ENCODE measurements at places on chromosomes 7 and 10.

DNA sequence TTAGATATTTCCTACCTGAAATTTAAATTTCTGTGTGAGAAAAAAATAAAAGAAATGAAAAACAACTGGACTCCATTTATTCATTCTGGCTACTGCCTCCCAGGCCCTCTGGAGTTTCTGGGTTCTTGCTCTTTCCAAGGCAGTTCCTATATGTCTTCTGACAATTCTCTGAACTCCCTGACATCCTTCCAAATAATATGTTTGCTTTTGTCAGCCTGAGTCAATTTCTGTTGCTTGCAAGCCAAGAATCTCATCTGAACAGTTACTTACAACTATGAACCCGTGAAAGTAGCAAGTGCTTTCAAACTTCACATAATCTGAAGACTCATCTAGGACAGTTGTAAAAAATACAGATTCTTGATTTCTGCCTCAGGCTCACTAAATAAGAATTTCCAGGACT, 216.7 kb upstream of the NPVF start:
- DNase-seq = no peak

- DNase-seq = no peak
Measured at GRCh38 chr10:97136756-97137155, 49.0 kb downstream of the SLIT1 start.

GRCh38 chr10:125102246-125102645, 58.1 kb downstream of the CTBP2 start:
- no peak for DNase-seq

- DNase-seq = no peak
Measured at GRCh38 chr10:96614515-96614914, 27.7 kb upstream of the TM9SF3 start.

DNA sequence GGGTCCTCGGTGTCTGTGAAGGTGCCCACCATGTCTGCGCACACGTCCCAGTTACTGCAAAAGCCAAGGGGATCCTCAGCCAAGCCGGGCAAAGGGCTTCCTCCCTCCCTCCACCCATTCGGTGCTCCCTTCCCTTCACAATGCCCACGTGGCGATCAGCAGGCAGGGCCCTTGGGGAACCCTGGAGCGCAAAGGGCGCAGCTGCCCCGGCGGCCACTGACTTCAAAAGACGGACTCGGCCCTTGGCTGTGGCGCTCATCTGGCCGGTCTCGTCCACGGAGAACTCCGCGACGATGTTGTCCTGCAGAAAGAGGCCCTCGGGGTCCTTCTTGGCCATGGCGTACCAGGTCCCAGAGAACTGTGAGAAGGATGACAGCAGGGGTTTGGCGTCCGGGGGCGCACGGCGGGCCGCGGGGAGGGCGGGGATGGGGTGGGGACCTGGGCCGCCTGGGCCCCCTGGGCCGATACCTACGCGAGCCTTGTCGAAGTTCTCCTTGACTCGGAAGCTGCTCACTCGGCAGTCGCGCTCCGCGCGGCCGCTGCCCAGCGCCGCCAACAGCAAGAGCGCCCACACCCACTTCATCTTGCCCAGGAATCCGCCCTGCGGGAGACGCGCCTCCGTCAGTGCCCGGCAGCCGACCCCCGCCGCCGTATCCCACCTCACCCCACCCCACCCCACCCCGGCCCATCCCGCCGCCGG, 439 bp downstream of the RBP4 start:
- no peak for DNase-seq

GRCh38 chr7:105131890-105132289, 117.9 kb downstream of the KMT2E start:
- DNase-seq = no peak

DNA sequence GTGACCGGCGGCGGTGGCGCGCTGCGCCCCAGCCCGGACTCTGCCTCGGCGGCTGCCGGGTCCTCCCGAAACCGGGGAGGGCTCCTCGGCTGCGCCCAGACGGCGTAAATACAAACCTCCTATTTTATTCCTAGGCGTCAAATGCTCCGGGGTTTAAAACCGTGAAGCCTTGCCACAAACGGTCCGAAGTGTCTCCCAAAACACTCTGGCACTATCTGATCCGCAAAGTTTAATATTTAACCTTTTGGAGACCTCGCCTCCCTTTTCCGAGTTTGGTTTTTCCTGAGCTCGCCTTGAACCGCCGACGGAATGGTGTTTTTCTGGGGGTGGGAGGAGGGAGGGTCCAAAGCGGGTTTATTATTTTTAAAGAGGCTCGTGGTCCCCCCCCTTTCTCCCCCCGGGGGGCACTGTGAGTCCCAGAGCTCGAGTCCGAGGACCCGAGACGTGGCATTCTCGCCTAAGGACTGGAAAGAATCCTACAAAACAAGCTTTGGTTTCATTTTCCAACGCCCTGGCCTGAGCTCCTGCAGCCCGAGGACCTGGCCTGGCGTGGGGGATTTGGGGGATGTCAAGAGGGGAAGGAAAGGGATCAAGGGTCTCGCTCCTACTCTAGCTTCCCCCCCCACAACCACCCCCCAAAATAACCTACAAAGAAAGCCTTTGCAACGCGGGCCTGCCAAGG, 1.8 kb downstream of the TNRC18 start:
- DNase-seq = no peak

DNA sequence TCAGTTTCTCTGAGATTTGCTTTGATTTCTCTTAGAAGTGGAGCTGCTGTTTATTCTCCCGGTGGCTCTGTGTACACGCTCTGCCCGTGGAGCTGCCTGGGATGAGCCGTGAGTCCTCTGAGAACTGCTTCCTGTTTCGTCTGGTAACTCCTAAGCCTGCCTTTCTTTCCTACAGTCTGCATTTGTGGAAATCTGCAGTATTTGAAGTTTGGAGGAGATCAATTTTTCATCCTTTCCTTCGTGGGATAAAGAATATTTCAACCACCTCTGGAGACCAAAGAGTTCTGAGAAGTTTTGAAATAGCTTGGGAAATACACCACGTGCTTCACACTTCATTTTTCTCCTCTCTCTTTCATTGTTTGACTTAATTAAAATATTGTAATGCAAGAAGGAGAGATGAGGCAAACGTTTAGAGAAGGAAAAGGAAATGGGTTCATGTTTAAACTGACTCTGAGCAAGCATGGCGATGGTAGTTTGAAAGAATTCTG, 311.9 kb downstream of the LRMDA start:
- DNase-seq = no peak

DNA sequence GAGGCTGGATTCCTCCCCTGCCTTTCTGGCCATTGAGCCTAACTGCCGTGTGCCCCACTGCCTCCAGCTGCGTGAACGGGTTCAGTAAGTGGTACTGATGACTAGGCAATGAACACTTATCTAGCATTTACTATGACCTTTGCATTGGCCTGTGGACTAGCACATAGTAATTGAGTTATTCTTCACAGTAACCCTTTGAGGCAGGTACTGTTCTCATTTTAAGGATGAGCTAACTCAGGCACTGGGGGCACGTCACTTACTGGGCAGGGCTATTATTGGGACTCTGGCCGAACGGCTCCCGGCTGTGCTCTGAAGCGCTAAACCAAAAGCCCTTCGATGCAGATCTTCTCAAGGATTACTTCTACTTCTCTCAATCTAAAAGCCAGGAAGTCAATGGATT, 38.3 kb downstream of the WIPF3 start:
- no peak for DNase-seq

DNA sequence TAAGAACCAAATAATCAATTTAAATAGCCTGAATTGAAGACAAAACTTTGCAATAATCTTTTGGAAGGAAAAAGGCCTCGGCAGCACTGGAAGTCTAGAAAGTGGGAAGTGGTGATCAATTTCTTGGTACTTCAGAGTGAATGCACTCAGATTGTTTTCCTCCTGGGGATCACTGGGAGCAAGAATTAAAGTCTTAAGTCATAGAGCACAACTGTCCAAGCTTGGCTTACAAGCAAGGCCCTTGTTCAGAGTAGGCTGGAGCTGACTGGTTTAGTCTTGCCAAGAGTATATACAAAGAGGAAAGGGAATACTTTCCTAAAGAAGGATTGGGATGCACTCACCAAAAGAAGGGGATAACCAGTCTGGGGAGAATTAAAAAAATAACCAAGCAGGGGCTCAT, 637.1 kb downstream of the CCSER2 start:
- DNase-seq = no peak

- DNase-seq = no peak
Measured at GRCh38 chr7:78226059-78226719, 427.6 kb downstream of the PHTF2 start.

DNA sequence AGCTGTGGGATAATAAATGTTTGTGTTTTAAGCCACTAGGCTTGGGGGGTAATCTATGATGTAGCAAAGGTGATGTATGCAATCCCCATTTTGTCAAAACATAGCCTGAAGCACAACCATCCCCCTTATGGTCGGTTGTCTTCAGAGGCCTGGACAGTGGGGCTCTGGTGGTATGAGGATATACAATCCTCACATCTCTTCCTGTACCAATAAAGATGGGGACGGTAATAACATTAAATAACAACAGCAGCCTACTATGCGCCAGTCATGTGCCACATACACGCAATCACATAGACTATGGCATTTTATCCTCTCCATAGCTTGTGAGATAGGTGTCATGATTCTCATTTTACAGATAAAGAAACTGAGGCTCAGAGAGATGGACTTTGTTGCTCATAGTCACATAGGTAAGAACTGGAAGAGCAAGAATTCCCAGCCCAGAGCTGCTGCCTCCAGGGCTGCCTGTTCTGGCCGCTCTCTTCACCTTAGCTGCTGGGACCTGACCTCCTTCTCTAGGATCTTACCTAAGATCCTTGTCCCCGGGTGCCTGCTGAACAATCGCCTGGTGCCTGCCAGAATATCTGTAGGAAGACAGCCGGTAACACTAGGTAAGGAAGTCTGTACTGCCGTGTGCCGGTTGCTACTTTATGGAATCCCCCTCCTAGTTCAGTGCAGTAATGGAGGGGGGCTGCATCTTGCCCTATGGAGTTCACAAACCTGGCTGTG, 108.6 kb downstream of the ARHGAP22 start:
- no peak for DNase-seq

DNA sequence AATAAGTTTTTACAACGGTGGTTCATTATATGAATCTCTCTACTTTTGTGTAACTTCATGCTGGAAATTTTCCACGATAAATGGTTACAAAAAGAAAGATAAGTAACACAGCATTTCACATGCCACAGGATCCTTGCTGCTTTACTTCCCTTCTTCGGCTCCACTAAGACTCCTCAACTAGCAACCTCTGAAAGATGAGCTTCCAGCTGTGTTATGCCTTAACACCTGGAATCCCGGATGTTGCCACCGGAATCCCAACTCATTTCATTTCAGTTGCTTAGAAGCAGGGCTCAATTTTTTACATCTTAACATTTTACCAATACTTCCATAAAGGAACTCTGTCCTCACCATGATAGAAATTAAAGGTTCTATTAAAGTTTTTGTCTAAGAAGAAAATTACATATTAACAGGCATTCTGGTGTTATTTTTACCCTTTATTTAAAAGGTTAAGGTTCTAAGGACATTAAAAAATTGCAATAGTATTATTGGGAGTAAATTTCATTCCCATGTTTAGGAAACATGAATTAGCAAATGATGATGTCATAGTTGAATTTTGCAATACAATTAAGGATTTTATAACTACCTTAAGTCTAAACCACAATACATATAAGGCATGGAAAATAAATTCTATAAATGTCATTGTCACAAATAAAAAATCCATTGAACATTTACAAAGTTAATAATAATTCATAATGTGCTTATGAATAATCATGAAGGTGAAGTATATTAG, 57.1 kb upstream of the IL6 start:
- no peak for DNase-seq

- no peak for DNase-seq
Measured at GRCh38 chr10:92702301-92702916, 12.7 kb downstream of the HHEX start.

GRCh38 chr7:44595934-44596635, 10.3 kb upstream of the OGDH start:
- no peak for DNase-seq

DNA sequence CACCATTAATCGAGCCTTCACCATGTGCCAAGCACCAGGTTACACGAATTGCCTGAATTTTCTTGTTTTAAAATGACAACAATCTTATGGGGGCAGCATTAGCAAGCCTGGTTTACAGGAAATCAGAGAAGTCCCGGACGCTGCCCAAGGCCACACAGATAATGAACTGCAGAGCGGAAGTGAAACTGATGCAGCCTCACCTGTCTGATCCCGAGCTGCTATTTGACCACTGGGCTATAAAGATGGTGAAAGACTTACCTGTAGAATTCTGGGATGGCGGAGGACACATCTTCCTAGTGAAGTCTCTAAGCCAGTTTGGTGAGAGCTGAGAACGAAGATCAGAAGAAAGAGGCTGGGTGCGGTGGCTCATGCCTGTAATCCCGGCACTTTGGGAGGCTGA, 21.7 kb upstream of the GALNTL5 start:
- DNase-seq = no peak

DNA sequence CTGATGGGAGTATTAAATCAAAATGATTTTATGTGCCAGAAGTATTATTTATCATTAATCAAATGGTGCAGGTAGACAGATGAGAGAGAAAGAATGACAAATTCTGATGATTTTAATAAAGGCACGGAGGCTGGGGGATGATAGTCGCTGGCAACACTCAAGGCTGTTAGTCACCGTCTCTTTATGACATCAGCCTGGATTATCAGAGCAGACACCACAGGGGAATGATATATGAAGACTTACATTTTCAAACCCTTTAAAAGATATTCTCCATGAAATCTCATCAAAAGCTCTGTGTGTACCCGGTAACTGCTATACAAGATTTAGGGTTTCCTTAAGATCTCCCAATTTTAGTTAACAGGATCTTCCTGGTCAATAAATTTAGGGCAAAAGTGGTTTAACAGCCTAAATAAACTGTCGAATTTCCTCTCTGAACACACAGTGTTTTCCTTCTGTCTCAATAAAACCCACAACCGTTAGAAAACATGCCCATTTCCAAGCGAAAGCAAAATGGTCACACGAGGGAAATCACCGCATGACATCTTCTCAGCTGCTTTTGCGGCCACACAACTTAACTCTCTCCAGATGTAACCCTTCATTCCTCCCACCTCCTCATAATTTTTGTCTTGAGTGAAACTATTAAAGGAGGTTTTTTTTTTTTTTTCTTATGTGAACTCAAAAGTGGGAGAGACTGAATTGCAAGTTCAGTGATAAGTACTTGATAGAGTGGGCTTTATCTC, 133.2 kb upstream of the FAM171A1 start:
- DNase-seq = no peak

- no peak for DNase-seq
Measured at GRCh38 chr10:131077724-131078123, 233.8 kb downstream of the TCERG1L start.

DNA sequence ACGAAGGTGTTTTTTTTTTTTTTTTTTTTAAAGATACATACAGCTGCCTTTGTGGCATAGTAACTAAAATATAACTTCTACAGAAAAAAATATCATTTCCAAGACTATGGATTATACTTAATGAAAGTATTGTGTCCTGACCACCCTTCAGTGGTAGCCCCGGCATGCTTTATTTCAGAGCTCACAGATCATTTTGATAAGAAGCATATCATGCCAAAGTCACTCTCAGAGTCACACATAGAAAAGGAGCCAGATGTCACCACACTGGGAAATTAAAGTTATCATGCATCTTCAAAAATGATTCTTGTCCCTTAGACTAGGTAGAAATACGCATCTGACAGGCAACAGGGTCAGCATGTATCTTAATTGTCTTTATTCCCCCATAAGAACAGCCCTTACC, 3.0 kb downstream of the ADARB2 start:
- DNase-seq = no peak

- DNase-seq = no peak
Measured at GRCh38 chr10:8116474-8116873, 62.0 kb downstream of the GATA3 start.
